ENCODE measurements at places on chromosomes 7 and 10.

DNA sequence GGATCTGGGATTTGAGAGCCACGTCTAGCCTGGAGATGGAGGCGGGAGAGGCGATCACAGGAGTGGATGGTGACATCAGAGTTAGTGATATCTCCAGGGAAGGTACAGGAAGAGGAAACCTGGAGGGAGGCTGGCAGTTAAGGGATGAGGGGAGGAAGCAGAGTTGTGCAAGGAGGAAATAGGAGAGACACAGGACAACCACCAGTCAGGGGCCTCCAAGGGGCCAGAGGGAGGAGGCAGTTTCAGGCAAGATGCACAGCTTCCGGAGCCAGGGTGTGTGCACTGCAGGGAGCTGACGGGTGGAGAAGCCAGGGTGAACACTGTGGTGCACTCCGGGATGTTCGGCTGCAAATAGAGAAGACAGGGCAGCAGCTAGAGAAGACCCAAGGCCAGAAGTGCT lies 141.2 kb downstream of the GLI3 start:
- DNase-seq: no peak

GRCh38 chr10:111871458-111871857 lies 312.1 kb downstream of the GPAM start:
- no peak for DNase-seq

GRCh38 chr10:554182-554848 lies 135.2 kb downstream of the DIP2C start:
- peak; percentile 48 for DNase-seq

DNA sequence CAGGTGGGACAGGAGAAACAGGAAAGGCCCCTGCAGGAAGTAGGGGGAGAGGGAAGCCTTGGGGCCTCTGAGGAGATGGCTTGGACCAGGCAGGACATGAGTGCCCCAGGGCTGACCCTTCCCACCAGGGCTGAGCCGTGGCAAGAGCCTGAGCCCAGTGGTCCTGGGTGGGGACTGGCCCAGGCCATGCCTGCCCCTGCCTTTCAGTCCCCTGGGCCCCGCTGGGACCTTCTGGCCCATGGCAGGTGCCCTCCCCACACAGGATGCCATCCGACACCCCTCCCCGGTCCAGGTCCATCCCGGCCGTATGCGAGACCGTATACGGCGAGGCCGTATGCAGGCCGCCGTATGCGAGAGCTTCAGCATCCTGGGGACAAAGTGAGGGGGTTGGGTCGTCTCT lies 2.0 kb downstream of the GRIFIN start:
- no peak for DNase-seq

- DNase-seq: no peak
Observed at GRCh38 chr7:98227939-98228338, 16.7 kb downstream of the BHLHA15 start.

DNA sequence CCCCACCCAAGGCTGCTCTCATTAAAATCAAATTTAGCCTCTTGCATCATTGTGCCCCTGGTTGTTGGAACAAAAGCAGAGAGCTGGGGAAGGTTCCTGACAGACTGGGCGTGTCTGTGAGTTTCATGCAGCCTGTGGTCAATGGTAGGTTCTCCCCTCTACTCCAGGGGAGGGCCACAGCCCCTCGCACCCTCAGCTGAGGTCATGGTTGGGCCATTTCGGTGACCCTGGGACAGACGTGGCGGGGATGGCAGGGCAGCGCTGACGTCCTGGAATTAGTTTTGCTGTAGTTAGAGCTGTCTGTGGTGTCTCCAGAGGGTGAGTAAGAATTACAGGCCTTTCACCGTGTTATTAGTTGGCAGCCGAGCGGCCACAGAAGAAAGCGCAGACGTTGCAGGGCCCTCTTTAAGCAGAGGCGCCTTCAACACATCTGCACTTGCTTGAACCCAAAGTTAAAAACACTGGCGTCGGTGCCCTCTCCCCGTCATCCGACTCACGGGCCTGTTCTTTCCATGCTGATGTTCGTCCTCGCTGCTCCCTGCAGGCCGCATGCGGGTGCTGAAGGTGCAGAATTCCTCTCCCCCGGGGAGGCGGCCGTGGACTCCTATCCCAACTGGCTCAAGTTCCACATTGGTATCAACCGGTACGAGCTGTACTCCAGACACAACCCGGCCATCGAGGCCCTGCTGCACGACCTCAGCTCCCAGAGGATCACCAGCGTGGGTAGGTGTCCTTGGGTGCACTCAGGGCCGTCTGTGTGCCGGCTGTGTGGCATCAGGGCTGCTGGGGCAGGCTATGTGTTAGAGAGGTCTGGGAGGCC lies 2.8 kb downstream of the FAM20C start:
- DNase-seq: peak; percentile 52

GRCh38 chr7:47416492-47417480 lies 165.1 kb downstream of the TNS3 start:
- no peak for DNase-seq

DNA sequence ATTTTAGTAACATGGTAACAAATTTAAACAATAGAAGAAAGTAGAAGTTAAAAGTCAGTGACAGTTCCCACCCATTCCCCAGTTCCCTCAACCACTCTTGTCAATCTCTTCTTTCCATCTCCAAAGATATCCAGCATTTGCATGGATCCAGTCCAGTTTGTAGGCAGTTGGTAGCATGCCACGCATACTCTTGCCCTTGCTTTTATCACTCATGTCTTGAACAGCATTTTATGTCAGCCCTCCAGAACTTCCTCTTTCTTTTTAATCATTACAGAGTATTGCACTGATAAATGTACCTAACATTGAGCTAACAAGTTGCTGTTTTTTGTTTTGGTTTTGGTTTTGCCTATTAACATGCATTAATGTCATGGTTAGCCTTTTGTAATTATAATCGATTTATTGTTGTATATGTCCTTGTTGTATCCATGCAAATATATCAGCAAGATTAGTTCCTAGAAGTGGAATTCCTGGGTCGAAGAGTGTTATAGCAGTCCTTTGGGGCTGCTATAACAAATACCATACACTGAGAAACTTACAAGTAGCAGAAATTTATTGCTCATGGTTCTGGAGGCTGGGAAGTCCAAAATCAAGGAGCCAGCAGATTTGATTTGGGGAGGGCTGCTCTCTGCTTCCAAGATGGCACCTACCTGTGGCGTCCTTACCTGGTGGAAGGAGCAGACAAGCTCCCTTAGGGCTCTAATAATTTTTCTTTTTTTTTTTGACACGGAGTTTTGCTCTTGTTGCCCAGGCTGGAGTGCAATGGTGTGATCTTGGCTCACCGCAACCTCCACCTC lies 25.7 kb downstream of the CHST3 start:
- no peak for DNase-seq

DNA sequence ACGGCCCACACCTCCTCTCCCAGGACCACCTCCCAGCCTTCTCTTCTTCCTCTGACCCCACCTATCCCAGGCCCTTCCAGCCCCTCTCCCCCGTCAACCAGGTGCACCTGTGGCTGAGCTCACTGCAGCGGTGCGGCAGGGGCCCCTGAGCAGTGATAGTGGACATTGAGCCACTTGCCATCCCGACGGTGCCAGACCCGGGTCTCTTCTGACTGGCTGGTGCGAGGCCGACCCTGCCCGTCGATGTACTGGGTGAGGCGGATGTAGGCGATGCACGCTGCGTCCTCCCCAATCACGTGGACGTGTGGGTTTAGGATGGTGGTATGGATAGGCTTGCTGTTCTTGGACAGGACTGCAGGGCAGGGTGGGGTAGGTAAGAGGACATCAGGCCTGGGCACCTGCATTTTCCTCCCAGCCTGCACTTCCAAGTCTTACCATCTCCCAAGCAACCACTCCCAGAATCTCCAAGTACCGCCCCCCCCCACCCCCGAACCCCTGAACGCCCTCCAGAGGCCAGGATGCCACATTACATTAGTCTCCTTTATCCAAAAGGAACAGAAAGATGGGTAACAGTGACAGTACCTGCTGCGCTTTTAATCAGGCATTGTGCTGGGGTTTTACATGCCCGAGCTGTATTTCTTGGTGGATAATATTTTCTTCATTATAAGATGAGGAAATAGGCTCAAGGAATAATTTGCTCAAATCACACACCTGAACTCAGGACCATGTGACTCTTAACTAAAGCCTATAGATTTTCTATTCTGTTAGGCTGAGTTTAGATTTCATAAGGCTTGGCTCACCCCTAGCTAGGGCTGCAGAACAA lies 3.7 kb upstream of the NDST2 start:
- peak; percentile 22 for DNase-seq

GRCh38 chr7:113824117-113824823 lies 94.5 kb downstream of the PPP1R3A start:
- DNase-seq: no peak

DNA sequence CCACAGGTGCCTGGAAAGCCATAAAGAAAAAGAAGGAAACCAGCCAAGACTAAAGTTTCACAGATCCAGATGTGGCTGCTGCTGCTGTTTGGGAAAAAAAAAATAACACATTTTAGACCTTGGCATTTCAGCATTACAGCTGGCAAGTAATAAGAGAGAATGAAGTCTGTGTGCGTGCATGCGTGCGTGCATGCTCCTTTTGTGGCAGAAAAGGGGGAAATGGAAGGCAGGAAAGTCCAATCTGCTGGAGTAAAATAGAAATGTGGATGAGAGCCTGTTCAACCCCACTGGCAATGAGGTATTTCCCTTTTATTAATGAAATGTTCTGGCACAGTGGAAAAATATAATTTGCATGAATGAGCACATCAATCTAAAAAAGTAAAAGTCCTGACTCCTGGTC lies 137.0 kb upstream of the SEMA3A start:
- DNase-seq: peak; percentile 8

- peak; percentile 28 for DNase-seq
Observed at GRCh38 chr10:110207805-110208613, 604 bp downstream of the MXI1 start.

GRCh38 chr10:71243756-71244395 lies 31.5 kb downstream of the UNC5B start:
- DNase-seq: peak; percentile 58

GRCh38 chr7:30476459-30477145 lies 2.0 kb downstream of the NOD1 start:
- DNase-seq: peak; percentile 42
